ENCODE measurements at places on chromosomes 5 and 9.

DNA sequence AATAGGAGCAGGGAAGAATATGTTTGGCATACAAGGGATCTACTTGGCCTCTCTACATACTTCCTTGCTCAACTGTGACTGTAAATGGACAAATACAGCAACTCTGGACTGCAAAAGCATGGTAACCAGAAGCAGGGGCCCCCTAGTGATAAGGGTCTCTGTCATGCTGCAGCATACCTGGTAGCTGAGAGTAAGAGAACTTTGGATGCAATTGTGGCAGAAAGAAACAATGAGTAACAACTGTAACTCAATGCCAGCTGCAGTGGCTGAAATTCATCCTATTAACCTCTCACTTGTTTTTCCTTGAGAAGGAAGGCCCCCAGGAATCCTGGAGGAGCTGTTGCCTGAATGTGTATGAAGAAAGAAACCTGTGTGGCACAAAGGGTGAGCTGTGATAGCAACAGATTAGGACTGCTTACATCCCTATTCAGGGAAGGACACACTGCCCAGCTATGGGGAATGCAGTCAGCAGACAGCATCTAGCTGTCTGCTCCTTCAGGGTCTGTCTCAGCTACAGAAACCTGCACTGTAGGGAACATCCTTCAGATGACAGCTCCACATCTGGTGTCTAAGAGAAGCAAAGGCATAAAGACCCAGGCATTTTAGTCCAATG lies 468.1 kb upstream of the ACTBL2 start:
- no peak for DNase-seq

DNA sequence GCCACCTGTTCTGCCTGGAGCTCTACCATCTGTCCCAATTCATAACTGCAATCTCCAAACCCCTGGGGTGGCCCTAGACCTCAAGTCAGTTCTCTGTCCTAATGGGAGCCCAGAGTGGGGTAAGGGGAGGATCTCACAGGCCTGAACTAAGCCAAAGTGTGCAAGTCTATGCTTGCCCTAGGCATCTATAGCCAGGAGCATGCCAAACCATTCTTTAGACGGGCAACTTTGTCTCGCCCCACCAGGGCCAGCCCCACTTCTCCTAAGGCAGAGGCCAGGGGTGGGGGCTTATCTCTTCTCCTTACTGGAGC lies 3.3 kb downstream of the ACSL6 start:
- DNase-seq, result no peak

- DNase-seq, result no peak
Observed at GRCh38 chr5:5418764-5419163, 3.7 kb upstream of the ICE1 start.

GRCh38 chr5:110940136-110940535 lies 131.4 kb upstream of the TSLP start:
- peak; percentile 11 for DNase-seq

DNA sequence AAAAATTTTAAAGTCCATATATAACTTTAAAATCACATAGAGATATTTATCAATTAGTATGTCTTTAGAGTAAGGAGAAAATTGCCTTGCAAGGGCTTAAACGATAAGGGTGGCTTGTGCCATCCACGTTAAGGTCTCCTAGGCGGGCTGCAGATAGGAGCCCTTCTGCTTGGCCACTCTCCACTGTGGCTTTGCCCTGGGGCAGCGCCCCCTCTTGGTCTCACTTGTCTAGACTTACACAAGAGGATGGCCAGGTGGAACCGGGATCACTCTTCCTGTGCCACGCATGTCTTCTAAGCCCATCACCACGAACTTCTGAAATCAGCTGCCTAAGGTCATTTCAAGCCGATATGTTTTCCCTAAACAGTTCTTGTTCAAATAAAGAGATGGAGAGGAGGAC lies 2.9 kb downstream of the FPGS start:
- DNase-seq, result no peak

DNA sequence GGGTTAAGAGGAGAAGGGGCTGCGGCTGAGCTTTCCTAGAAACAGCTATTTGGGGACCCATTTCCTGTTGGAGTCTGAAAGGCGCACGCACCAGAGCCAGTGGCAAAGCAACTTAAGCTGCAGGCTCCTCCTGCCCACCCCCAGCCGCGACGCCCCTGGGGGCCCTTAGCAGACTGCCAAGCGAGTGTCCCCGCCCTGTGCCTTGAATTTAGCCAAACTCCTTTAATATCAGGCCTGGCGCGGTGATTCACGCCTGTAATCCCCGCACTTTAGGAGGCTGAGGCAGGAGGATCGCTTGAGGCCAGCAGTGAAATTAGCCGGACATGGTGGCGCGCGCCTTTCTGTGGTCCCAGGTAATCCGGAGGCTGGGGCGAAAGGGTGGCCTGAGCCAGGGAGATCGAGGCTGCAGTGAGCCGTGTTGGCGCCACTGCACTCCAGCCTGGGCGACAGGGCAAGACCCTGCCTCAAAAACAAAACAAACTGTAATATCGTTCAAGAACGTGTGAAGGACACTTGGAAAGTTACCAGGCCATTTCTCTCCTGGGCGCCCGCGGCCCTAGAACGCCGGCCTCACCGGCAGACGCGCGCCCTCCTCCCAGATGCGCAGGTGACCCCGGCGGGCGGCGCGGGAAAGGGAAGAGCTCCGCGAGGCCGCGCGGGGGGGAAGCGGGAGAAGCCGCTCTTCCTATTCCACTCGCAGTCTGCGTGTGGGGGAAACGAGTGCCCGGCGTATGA lies 1.0 kb upstream of the F2R start:
- DNase-seq, result no peak

DNA sequence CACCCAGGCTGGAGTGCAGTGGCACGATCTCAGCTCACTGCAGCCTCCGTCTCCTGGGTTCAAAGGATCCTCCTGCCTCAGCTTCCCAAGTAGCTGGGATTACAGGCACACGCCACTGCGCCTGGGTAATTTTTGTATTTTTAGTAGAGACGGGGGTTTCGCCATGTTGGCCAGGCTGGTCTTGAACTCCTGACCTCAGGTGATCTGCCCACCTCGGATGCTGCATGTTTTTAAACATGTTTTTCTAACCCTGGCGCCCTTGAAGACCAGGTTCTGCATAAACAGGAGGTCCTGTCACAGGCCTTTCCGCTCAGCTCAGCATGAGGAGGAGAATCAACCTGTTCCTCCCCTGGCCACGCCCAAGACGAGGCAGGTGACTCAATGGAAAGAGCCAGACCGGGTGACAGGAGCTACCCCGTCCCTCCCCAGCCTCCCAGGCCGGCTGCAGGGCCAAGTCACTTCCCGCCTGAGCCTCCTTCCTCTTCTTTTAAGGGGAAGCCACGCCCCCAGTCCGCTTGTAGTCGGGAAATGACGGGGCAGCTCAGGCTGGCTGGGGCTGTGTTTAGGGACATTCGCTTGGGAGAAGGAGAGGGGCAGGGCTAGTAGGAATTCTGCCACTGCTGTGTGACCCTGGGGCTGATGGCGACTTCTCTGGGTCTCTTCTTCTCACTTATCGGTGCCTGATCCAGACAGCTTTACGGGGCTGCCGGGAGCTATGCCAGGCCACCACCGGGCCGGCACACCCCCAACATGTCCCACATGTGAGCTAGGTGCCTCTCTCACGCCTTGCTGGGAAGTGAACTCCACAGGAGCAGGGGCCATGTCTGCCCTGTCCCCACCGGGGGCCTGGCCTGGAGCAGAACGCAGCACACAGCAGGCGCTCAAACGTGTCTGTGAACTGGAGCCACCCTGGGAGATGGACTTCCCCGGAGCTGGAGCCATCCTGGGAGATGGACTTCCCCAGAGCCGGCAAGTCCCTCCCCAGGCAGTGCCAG lies 6.1 kb downstream of the NOTCH1 start:
- peak; percentile 36 for DNase-seq

DNA sequence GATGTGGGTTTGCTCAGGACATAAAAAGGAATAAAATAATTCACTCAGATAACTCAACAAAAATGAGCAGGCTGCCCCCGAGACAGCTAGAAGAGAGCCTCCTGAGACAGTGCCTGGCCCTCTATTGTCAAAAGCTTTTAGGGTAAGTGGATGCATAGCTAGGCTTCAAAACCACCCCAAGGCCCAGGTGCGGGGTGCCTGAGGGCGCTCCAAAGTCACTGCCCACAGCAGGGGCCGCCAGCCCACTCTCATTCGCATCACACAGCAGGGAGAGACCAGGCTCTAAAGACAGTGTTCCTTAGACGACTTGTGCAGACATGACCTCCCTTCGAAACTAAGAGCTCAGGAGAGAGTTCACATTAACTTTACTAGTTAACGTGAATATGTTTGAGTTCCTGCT lies 271.5 kb downstream of the FSTL4 start:
- no peak for DNase-seq

- DNase-seq, result no peak
Observed at GRCh38 chr5:60640901-60641300, 59.1 kb downstream of the DEPDC1B start.

DNA sequence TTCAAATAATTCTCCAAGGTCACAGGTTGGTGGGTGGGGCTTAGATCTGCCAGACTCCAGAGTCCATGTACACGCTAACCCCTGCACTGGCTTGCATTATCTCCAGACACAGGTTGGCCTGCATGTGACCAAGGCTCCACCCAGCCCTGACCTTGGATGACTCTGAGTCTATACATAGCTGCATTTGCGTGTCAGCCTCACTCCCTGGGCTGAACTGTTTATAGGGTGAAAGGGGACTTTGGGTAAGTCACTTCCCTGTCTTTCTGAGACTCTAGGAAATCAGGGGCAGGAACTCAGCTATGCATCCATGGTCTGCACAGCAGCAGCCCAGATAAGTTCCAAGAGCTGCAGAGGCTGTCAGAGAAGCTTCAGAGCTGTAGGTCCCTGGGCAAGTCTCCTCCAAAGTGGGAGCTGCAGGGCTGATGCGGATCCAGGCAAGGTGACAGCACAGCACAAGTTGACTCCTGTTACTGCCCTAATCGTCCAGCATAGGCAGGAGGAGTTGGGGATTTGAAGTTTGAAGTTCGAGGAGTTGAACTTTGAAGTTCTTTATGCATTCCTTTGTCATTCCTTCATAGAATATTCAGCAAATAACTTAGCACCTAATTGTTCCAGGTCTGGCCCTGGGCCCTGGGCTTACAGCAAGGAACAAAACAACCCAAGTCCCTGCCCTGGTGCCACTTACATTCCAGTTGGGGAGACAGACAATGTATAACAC lies 53.4 kb downstream of the SLC22A5 start:
- DNase-seq, result no peak

DNA sequence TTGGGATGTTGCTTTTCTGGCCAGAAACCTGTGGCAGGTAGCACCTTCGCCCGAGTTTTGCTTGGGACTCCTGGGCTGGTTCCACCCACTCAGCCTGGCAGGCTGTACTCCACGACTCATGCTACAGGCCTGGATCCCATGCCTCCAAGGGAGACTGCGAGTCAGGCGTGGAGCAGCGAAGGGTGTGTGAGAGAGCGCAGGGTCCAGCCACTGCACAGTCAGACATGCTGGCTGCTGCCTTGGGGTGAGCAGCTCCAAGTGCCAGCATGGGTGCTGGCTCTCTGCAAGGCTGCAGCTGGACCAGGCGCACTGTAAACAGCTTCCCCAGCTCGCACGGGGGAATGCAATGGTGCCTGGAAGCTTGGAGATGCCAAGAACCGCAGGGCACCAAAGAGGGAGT lies 249.6 kb upstream of the EDIL3 start:
- DNase-seq, result peak; percentile 55

DNA sequence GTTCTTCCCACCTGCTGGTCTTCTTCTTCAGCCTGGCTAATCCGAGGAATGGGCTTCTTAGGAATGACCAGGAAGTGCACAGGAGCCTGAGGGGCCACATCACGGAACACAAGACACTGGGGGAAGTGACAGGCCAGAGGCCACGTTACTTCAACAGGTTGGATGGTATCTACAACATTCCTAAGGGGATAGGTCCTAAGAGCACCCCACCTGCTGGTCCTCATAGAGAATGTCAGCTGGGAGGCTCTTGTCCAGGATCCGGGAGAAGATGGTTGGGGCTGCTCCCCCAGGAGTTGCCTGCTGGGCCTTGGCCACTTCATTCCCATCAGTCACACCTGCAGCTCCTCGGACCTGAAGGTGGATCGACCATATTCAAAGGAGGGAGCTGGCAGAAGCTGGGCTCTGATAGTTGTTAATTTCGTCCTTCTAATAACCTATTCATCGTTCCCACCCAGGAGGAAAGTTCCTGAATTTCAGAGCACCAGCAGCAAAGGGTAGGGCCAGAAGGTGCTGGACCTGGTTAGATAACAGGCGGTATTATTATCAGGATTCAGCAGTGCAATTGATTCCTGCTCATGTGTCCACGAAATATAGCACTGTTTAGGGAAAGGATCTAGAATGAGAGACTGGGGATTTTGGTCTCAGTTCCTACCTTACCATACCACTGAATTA lies 1.3 kb downstream of the HINT2 start:
- peak; percentile 38 for DNase-seq

- DNase-seq, result no peak
Observed at GRCh38 chr9:98569491-98569890, 139.2 kb downstream of the GABBR2 start.

DNA sequence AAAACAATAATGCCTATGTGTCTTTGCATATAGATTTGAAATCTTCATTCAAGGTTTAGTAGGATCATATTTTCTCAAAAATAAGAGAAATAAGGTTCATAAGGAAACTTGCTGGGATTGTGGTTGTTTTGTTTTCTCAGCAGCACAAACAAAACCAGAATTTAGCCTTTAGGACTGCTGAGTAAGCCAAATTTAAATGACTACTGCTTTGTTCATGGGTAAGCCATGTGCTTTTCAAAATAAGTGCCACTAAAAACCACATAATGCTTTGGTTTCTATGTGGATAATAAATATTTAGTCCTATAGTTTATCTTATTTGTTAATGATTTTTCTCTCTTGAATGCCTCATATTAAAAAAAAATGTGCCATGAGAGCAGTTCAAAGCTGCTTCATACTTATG lies 38.8 kb downstream of the PTCD2 start:
- DNase-seq, result no peak

GRCh38 chr5:55241746-55242145 lies 8.3 kb upstream of the CCNO start:
- no peak for DNase-seq

DNA sequence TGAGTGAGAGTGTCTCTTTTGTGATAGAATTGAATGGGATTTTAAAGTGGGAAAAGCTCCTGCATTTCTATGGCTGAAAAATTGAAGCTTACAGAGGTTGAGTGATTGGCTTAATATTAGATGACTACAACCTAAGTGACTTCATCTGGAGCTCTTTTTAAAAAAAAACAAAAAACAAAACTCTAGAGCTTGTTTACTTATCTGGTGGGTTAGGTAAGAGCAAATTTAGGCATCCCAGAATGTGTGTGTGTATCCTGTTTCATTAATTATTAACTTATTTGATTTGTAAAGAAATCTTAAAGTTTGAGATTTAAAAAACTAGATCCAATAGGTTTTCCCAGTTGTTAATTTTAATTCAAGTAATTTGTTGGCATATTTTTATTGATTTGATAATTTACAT lies 60.1 kb downstream of the SCAMP1 start:
- no peak for DNase-seq

- DNase-seq, result no peak
Observed at GRCh38 chr5:76733049-76733417, 17.1 kb downstream of the F2R start.
